ENCODE measurements at places on chromosomes 4 and X. TPM values are rescaled to one million over a fixed set of nuclear protein-coding genes. Genes with fewer than 3 reads are reported as not detected.

GRCh38 chrX:17038681-17039161 is 92.3 kb downstream of the REPS2 start:
- no peak for DNase-seq

DNA sequence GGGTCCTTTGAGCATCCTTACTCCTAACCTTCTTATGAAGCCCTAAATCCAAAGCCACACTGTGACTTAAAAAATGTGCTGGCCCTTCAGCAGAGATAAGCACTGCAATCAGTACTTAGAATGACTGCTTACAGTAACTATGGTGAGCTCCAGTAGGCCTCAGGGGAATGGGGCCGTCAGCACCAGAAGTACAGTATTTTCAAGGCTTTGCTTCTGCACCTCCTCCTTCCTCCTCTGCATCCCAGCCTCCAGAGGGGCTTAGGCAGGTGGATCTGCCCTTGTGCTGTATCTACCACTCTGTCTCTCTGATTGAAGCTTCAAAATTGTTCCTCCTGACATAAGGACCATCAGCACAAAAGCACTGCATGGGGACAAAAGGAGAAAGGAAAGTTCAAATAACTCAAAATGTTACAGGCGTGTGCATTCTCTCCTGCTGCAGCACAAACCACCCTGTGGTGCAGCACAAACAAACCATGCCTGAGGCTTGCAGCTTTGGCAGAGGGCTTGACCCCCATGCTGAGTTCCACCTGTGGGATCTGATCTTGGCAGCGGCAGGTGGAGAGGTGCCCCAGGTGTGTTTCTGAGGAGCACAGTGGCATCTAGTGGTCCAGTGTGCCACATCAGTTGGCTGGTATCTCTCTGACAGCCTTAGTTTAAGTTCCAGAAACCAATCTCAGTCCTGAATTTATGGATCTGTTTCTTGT is 164.7 kb downstream of the SOWAHB start:
- DNase-seq = no peak

GRCh38 chr4:8745005-8745790 is 126.4 kb downstream of the HMX1 start:
- no peak for DNase-seq

DNA sequence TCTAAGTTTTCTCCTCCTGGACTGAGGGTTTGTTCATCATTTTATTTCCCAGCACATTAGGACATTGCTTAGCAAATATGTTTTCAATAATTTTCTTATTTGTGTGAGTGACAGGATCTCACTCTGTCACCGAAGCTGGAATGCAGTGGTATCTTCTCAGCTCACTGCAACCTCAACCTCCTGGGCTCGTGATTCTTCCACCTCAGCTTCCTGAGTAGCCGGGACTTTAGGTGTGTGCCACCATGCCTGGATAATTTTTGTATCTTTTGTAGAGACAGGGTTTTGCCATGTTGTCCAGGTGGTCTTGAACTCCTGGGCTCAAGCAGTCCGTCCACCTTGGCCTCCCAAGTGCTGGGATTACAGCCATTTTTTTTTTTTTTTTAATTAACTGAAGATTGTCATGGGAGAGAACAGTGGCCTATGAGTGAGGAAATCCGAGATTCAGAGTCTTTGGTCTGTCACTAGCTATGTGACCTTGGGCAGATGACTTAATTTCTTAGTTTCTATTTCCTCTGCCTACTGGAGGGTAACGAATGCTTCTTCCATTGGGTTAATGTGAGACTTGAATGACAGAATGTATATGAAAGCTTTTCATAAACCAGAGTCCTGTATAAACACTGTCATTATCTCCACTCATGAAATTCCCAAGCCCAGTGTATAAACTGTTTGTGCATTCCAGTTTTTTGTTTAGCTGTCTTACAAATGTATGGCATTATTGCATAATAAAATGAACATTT is 23.9 kb downstream of the MOB1B start:
- no peak for DNase-seq

GRCh38 chrX:1500701-1501624 is 36.0 kb downstream of the P2RY8 start:
- DNase-seq = no peak

- DNase-seq = no peak
These were observed 14.0 kb upstream of the GASK1B start for GRCh38 chr4:158186815-158187214.

DNA sequence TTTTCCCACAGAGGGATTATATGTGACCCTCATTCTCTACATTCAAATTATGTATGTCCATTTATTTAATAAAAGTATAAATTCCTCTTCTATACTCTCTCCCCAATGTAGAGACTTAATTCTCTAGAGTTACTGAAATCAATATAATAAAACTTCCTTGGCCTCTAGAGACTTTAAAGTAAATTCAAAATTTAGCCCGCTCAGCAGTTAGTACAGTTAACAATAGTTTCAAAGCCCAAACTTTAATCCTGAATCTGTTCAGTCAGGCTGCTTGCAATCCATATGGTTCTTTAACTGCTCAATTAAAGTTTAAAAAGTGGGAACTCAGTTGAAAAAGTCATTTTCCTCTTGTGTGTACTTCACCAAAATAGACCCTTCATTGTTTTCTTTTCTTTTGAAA is 2558.4 kb downstream of the ARAP2 start:
- DNase-seq = no peak

DNA sequence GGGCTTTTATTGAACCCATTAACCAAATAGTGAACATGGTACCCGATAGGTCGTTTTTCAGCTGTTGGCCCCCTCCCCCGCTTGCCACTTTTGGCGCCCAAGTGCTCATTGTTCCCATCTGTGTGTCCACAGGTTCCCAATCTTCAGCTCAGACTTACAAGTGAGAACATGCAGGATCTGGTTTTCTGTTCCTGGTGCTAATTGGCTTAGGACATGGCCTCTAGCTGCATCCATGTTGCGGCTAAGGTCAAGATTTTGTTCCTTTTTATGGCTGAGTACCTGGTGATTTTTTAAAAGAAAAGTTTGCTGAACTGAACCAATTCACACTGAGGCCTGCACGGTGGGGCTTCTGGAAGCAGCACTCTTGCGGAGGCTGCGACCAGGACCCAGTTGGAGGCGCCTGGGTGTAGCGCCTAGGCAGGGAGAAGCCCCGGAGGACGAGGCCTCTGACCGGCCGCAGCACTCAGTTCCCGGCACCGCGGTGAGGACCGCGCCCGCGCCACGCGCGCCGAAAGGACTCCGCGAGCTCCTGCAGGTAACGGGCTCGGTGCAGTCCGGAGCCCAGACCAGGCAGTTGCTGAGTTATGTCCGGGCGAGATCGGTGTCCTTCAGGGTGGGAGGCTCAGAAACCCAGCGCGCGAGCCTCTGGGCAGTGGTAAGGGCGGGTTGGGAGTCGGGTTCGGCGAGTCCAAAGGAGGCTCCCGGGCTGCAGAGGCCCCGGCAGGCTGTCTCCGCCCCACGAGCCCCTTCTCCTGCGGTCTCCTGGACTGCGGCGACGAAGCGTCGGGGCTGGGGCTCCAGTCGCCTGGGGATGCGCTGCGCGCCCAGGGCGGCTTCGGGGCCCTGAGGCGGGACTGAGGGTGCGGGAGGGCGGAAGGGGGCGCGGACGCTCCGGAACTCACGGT is 15.8 kb upstream of the SLC25A4 start:
- no peak for DNase-seq

GRCh38 chrX:20143561-20143960 is 1.9 kb upstream of the EIF1AX start:
- DNase-seq = no peak

Gene AR
- 35.1 TPM for total RNA-seq

DNA sequence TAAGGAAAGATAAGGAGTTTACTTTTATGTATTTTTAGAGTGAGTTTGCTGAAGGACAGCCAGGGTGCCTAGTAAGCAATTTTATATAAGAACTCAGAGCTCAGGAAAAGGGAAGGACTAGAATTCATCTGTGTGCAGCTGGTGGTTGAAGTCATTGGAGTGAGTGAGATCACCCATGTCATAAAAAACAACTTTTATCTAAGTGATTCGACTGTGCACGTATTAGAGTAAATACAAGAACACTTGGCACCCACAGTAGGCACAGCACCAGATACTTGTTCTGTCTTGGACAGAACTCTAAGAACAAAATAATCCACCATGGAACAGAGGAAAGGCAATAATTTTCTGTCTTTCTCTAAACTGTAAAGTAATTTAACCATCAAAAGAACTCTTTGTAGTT is 31.6 kb downstream of the SYNPO2 start:
- DNase-seq = no peak

GRCh38 chr4:15250021-15250441 is 177.8 kb upstream of the C1QTNF7 start:
- DNase-seq = no peak

GRCh38 chr4:184371390-184371787 is 103.0 kb downstream of the IRF2 start:
- no peak for DNase-seq

GRCh38 chr4:28555866-28556265 is 1695.2 kb downstream of the STIM2 start:
- DNase-seq = no peak

Gene CYTL1
- total RNA-seq = 2.0 TPM

DNA sequence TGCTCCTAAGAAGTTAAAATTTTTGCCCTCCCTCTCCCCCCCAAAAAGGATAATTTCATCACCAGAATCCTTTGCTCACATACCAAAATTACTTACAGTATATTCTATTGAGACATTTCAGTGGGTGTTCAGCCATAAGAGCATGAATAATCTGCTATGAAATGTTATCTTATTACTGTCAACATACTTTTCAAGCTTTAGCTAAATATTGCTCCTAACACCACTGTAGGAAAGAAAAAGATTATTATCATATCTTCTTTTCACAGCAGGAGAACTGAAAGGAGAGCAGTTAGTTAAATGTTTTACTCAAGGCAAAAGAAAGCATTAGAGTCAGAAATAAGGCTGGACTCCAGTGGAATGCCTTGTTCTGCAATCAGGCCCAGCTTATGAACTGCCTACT is 231.0 kb upstream of the GYPA start:
- no peak for DNase-seq

All from vagina (tissue), 2 donors.